Right lobe of liver (tissue), 6 donors: ENCODE measurements at places on chromosomes 7 and 10.

- no peak for DNase-seq
These were observed 880 bp downstream of the HERC4 start for GRCh38 chr10:68074031-68074774.

- peak; percentile 26 for DNase-seq
These were observed 171.4 kb upstream of the NUPR2 start for GRCh38 chr7:56287429-56288138.

GRCh38 chr7:149883452-149883861 lies 9.7 kb downstream of the ATP6V0E2 start:
- DNase-seq, result peak; percentile 78

DNA sequence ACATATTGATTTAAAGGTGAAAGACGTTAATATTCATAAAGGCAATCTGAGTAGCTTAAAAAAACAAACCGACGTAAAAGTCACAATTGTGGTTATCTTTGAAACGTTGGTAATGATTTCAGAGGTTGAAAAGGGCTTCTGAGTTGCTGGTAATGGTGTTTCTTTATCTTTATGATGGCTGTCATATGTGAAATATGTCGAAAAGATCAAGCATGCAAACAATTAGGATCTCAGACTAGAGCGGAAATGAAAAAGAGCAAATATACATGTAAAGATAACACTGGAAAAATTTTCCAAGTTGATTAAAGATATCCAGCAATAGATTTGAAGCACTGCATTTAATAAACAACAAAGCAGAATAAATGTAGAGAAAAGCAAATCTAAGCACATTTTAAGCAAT lies 998.3 kb upstream of the MBL2 start:
- no peak for DNase-seq

- no peak for DNase-seq
These were observed 52.4 kb downstream of the NPTX2 start for GRCh38 chr7:98669329-98670000.

GRCh38 chr7:113085781-113086390 lies 741 bp downstream of the GPR85 start:
- DNase-seq, result no peak

DNA sequence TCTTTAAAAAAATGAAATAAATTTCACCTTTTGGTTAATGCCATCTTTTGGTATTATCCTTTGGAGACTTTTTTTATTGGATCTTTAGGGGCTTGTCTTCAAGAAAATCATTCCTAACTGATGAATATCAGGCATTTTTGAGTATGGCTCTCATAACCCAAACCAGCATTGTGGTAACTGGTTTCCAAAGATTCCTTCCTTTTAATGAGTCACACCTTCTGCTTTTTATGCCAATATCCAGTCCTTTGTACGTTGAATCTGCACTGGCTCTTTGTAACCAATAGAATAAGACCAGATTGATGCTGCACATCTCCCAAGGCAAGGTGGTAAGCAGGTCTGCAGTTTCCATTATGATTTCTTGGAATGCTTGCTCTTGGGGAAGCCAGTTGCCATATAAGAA lies 89.1 kb downstream of the GPR158 start:
- no peak for DNase-seq

GRCh38 chr7:112970771-112971170 lies 115.9 kb downstream of the GPR85 start:
- DNase-seq, result no peak

DNA sequence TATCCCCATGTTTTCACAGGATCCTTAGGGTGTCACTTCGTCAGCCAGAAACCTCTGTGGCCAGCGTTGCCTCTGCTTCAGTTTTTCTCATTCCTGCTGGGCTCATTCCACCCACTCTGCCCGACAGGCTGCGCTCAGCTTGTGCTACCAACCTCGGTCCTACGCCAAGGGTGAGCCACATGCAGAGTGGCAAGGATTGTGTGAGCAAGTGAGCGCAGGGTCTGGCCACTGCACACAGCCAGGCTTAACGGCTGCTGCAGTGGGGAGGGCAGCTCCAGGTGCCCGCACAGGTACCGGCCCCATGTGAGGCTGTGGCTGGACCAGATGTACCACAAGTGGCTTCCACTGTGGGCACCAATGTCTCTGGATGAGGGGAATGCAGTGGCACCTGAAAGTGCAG lies 329.2 kb downstream of the AUTS2 start:
- DNase-seq, result no peak

DNA sequence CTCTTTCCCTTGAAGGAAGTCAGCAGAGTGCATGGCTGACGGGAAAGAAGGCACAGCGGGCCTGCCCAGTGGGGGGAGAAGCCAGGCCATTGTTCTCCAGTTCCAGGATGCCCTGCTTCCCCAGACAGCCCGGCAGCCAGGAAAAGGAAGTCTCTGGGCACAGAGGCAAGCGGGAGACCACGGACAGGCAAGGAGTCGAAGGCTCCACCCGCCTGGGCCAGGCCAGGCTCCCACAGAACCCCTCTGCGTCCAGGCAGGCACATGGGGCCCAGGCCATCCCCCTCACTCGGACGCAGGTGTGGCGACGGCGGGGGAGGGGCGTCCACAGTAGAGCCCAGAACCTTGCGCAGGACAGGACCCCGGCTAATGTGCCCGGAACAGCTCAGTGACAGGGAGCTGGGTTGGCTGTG lies 8.7 kb downstream of the GPR146 start:
- DNase-seq, result no peak

GRCh38 chr7:78716876-78717275 lies 736.6 kb downstream of the MAGI2 start:
- no peak for DNase-seq

DNA sequence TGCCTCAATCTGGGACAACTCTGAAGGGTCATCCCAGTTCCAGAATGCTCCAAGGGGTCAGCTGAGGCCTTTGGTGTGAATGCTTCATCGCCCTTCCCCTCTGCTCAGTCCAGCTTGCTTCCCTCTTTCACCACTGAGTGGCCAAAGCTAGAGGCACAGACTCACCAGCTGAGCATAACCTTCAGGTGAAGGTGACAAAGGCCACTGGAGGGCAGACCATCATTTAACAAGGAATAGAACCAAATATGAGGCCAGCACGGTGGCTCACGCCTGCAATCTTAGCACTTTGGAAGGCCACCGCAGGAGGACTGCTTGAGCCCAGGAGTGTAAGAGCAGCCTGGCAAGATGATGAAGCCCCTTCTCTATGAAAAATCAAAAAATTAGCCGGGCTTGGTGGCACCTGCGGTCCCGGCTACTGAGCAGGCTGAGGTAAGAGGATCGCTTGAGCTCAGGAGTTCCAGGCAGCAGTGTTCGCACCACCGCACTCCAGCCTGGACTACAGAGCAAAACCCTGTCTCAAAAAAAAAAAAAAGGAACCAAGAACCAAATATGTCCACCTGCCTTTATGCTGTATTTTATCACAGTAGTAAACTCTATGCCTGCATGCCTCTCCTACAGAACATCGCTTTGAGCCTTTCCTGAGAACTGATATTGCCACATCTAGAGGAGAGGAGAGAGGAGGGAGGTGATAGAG lies 13.4 kb downstream of the PRKAG2 start:
- no peak for DNase-seq

- DNase-seq, result peak; percentile 32
These were observed 109.8 kb downstream of the INPP5A start for GRCh38 chr10:132647424-132647823.

- DNase-seq, result no peak
These were observed 31.8 kb upstream of the HMX3 start for GRCh38 chr10:123103944-123104343.

GRCh38 chr7:40105879-40106473 lies 28.4 kb downstream of the MPLKIP start:
- DNase-seq, result no peak

DNA sequence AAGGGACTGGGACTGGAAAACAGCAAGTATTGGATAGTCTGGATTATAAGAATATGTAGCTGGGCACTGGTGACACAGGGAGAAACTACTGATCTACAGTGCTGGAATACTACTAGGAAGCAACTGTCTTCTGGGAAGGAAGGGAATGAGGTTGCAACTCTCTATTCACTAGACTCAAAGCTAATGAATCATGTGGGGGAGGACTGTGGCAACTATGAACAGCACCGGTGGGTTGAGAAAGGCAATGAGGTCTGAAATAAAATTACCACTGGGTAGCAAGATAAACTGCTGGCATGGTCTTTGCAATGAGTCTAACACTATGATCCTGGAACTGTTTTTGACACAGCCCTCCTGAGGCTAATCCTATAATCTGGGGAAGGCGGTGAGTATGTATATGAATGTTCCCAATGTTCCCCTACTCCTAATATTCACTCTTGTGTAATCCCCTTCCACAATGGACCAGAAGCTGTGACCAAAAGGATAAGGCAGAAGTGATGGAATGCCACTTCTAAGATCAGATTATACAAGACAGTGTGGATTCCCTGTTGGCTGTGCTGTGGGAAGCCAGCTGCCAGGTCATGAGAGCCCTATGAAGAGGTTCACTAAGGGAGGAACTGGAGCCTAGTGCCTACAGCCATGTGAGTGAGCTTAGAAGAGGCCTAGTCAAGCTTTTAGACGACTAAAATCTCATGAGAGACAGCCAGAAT lies 101.3 kb upstream of the DNAJB12 start:
- no peak for DNase-seq

GRCh38 chr7:125934955-125935354 lies 1005.3 kb upstream of the POT1 start:
- no peak for DNase-seq

- DNase-seq, result no peak
These were observed 628.7 kb upstream of the SEMA3D start for GRCh38 chr7:85815526-85815925.

GRCh38 chr7:23216021-23216420 lies 30.6 kb upstream of the GPNMB start:
- DNase-seq, result no peak

GRCh38 chr10:11757454-11757820 lies 15.3 kb downstream of the ECHDC3 start:
- peak; percentile 60 for DNase-seq

GRCh38 chr7:38328814-38329213 lies 55.4 kb upstream of the TARP start:
- DNase-seq, result no peak

GRCh38 chr7:140497241-140497769 lies 18.0 kb upstream of the MKRN1 start:
- no peak for DNase-seq

DNA sequence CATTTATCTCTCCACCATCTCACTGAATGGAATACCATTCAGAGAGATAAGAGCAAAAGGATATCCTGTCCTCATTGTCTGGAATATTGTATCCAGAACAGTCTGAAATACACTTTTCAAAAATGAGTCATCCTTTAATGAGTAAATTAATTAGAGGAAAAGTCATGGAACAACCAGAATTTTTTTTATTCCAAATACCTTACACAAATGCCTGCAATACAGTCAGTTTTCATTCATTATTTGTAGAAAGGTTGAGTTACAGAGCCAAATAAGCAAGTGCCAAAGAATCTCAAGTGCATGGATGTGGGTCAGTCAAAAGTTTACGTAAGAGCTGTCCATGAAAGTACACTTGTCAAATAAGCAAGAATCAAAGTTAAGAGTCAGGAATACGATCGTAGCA lies 482.6 kb downstream of the IPMK start:
- no peak for DNase-seq
